ENCODE measurements at places on chromosomes 6 and 20.

DNA sequence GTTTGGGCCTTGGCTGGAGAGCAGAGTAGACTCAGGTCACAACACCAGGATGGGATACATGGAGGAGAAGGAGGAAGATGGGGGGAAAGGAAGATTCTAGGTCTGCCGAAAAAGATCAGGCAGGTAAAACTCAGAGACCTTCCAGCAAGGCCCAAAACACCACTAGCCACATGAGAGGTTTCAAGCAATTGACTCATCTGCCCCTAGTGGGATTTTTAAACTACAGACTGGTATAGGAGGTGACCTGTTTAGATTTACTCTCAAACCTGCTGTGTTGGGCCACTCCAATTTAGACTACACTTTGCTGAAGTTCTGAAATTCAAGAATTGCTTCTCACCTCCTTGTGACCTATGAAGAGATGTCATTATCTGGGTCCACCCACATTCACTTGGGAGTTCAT, 236.9 kb upstream of the SASH1 start:
- DNase-seq, result no peak

DNA sequence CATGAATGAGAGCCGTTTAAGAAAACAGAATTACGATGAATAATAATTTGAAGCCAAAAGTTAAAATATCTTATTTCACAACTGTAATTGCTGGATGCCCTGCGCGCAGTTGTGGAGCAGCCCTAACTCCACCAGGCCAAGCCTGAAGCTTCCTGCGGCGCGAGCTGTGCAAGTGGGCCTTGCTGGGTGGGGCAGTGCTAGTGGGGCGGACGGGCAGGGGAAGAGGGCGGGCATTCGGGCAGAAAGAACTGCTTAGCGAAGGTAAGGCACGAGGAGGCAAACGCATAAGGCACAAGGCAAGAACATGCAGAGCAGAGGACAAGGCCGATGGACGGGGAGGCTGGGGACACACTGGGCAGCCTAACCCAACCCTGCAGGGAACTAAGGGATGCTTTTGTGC, 2.3 kb downstream of the HLA-DQB2 start:
- no peak for DNase-seq

- no peak for DNase-seq
Measured at GRCh38 chr6:16670617-16671051, 90.6 kb downstream of the ATXN1 start.

- no peak for DNase-seq
Measured at GRCh38 chr6:129747588-129748112, 37.7 kb upstream of the ARHGAP18 start.

DNA sequence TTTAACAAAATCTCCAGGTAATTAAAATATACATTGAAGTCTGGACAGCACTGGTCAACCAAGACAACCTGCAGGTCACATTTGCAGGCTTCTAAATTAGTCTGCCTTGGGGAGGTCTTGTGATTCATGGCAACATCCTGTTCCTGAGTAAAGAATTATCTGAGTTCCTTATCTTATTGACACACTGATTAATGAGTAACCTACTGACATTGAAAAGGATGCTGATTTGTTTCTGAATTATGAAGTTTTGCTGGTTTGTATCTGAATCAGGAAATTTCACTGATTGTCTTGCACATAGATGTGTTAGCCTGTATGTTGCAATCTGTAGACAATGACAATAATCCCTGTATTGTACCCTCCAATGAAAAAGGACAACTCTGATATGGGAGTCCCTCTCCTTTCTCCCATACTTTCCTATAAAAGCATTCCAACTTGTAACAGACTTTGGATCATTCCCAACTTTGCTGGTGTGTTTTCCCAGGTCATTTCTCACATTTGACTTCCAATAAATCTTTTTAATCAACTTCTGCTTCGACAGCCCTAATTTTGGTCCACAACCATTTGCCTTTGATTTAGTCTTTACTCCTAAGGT, 80.0 kb downstream of the LAMP5 start:
- no peak for DNase-seq

- DNase-seq, result no peak
Measured at GRCh38 chr20:17497821-17498580, 33.2 kb downstream of the BFSP1 start.

- DNase-seq, result no peak
Measured at GRCh38 chr20:37734228-37734985, 40.6 kb downstream of the CTNNBL1 start.

GRCh38 chr6:28587746-28588075, 62.0 kb downstream of the GPX5 start:
- no peak for DNase-seq

DNA sequence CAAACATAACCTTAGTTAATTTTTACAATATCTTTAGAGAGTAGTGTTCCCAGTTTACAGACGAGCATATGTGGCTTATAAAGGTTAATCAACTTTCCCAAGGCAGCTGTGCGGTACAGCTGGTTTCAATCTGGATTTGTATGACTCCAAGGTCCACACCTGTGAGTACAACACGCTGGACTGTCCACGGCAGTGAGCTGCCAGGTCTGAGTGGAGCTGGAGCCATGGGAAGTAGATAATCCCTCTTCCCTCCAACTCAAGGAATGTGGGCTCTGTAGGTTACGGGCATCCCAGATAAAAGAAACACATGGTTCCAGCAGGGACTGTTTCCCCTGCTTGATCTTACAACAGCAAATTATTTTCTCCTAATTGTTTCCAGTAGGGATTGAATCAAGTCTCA, 102.2 kb downstream of the SOD2 start:
- no peak for DNase-seq

DNA sequence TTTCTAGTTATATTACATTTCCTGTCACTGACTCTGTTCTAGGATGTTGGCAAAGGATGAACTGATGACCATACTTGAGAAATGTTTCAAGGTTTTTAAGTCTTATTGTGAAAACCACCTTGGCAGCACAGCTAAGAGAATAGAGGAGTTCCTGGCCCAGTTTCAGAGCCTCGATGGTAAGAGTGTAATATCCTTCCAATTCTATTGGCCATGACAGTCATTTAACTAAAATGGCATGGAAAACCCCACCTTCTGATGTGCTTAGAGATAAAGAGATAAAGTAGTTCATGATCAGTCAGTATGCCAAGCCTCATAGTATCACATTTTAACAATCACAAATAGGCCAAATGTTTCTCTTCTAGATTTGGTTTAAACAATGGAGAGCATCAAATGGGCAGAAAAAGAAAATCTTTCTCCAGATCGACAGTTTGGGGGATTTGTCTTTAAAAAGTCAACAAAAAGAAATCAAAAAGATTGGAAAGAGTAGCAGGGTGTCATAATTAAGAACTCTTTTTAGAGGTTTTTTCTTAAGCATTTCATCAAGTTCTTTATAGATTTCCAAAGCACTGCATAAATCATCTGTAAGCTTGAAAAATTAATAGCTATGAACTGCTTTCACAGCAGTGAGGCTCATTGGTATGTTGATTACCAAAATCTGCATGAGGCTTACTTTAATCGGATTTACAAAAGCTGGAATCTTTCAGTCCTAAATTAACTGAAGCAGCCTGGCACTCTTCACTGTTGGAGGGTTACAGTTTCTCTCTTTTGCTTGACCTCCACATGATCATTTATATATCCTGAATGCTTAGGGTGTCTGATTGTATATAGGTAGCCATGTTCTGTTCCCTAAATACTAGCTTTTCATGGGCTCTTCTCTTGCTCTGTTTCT, 48.7 kb downstream of the AKIRIN2 start:
- DNase-seq, result no peak

DNA sequence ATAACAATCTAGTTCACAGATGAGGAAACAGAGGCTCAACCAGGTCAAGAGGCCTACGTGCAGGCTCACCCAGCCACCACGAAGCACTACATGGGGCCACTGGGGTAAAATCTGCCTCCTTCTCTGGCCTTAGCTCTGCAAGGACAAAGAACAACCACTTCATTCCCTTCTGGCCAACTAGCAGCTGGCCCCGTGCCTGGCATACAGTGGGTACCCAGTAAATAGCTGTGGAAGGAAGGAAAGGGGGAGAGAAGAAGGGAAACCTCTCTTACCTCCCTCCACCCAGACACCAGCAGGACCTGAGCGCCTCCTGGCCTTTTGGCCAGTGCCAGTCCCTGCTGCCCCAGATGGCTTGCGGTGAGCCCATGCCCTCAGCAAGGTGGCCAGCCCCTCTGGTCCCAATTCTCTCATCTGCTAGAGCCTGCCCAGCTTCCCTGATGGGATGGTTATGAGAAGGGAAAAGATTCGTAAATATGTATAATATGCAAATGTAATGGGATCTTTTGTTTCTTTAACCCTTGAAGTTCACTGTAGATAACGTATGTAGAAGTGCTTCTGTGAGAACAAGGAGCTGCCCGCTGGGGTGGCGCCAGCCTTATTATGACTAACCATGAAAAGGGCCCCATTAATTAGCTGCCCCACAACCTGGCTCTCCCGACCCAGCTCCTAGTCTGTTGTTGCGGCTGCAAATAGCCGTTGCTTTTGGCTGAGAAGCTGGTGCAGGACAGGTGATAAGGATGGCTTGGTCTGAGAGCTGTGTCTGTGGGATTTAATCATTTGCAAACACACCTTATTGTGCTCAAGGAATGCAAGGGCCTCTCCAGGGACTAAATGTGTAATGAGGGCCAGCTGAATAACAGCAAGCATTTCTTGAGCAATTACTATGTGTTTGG, 62.0 kb downstream of the DLGAP4 start:
- no peak for DNase-seq

DNA sequence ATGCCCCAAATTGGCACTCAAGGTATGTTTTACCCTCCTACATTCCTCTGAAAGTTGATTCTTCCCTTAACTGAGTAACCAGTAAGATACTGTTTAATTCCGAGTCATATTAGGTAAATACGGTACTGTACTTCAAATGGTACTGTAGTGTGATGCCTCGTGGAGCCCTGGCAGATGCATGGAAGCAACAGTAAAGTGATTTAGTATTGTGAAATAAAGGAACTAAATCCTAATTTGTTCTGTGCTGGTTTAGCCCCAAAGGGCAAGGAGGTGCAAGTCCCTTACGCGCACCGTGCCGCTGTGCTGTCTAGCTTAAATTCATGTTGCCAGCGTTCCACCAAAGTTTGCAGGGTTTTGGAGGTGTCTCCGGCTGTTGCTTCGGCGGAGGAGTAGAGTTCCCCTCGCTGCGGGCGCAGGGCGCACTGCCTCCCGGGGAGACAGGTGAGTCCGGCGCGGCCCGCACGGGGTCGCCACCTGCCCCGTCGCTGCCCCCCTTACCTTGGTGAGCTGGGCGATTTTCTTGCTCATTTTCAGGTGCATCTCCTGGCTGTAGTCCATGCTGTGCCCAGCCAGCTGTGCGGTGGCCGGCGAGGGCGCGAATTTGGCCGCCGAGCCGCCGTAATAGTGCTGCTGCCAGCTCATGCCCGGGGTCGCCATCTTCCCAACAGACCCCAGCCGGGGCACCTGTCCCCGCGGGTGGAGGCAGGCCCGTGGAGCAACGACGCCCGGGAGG, 655 bp downstream of the FAM184A start:
- no peak for DNase-seq

DNA sequence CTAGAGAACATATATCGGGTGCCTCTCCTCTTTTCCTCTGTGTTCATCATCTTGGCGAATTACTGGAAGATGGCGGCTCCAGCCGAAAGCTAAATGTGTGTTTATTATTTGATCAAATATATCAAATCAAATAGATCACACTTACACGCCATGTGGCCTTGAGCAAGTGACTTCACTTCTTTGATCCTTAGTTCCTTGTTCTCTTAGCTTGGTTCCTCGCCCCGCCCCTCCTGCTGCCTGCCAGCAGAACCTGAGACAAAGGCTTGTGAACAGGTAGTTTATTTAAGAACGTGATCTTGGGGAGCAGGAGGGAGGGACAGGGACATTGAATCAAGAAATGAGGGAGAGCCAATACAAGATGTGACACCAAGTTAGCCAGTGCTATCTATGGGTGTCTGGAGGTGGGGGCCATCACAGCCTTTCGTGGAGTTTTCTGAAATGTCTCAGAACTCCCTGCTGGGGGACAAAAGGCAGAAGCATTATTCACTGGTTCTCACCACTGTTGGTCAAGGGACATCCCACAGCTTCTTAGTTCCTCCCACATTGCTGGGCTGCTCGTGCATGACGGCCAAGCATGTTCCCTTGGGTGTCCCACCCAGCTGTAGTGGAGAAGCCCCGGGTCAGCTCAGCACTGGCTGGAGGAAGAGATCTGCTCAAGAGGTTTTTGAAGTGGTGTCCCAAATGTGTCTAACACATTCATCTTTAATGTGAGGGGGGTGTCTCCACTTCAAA, 44.9 kb upstream of the RNF24 start:
- DNase-seq, result no peak

DNA sequence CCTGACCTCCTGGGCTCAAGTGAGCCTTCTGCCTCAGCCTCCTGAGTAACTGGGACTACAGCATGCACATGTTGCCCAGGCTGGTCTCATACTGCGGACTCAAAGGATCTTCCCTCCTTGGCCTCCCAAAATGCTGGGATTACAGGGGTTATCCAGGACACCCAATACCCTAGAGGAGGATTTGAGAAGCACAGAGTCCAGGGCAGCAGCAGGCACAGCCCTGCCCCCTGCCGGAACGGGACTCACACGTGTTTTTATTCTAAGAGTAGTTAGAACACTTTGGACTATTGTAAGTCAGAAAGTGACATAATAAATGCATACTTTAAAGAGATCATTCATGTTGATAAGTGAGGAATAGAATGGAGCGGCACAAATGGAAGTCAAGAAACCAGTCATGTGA, 80.2 kb downstream of the C6orf118 start:
- no peak for DNase-seq

DNA sequence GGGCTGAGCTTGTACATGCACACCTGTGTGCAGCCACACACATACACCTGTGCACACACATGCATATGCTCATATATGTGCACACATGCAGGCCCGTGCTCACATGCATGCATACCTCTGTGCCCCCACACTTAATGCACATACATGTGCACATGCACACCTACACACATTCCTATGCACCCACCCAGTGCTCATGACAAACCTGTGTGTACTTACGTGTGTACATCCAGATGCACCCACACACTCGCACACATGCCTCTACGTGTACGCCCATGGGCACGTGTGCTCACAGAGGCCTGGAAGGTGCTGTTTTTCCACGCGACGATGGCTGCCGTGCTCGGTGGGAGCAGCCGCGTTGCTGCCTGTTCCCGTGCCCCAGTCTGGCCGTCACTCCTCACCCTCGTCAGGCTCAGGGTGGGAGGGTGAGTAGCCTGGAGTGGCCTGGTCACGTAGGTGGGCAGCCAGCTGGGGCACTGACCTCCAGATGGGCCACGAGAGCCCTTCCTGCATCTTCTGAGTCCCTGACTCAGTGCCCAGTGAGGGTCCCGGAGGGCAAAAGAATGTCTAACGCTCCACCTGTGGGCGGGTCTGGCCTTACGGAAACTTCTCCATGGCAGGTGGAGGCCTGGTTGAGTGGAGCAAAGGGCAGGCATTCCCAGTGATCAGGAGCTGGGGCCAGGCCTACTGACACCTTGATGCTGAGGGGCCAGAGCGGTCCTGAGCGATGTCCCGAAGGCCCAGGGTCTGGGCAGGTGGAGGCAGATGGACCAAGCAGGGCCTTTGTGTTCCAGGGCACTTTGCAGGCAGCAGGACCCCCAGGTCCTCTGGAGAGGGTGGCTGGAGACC, 8.0 kb upstream of the GATA5 start:
- no peak for DNase-seq

DNA sequence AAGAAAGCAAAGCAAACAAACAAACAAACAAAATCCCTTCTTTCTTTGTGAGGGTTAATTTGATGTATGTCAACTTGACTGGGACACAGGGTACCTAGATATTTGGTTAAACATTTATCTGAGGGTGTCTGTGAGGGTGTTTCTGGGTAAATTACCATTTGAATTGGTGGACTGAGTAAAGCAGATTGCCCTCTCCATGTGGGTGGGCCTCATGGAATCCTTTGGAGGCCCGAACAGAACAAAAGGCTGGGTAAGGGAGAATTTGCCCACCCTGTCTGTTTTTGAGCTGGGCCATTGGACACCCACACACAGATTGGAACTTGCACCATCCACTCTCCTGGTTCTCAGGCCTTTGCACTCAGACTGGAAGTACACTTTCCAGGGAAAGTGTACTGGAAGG, 628.8 kb upstream of the CITED2 start:
- no peak for DNase-seq
